ENCODE measurements at places on chromosomes 5 and 9. TPM values are rescaled to one million over a fixed set of nuclear protein-coding genes. Genes with fewer than 3 reads are reported as not detected.

GRCh38 chr5:103523319-103523718 is 39.3 kb downstream of the NUDT12 start:
- H3K36me3 ChIP-seq = no peaks in the 10 kb centered on the region
- no peak overlapping the region for H3K4me3 ChIP-seq
- no peak overlapping the region for H3K27ac ChIP-seq
- DNase-seq = no peak
- no peaks in the 10 kb centered on the region for H3K4me1 ChIP-seq

DNA sequence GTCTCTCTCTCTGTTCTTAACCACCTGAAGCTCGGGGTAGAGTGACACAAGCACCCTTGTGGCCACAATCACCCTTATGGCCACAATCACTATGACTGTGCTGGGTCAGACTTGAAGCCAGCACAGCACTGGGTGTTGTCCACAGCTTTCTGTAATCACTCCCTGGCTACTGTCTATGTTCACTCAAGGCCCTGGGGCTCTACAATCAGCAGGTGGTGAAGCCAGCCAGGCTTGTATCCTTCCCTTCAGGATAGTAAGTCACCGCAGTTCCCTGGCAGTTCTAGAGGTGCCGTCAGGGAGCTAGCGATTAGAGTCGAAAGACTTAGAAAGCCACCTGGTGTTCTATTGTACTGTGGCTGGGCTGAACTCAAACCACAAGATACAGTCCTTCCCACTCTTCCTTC is 44.2 kb downstream of the GDA start:
- no peak overlapping the region for H3K4me3 ChIP-seq
- DNase-seq = peak; percentile 55
- H3K27me3 ChIP-seq = no peaks in the 10 kb centered on the region
- H3K4me1 ChIP-seq = no peaks in the 10 kb centered on the region

- peaks cover 51% of the 10 kb centered on the region for H3K27me3 ChIP-seq
- H3K27ac ChIP-seq = no peak overlapping the region
- H3K4me3 ChIP-seq = no peak overlapping the region
- peaks cover 9% of the 10 kb centered on the region for H3K4me1 ChIP-seq
Measured at GRCh38 chr9:136623016-136623841, 39.5 kb upstream of the EGFL7 start.

Gene SLC6A3
- 0.18 TPM for total RNA-seq

Gene ARL10
- 9.7 TPM for total RNA-seq

GRCh38 chr5:78638423-78638822 is 10.1 kb downstream of the LHFPL2 start:
- H3K27me3 ChIP-seq = no peaks in the 10 kb centered on the region
- H3K4me1 ChIP-seq = peaks cover 54% of the 10 kb centered on the region
- peak overlapping the region; percentile 21 for H3K4me3 ChIP-seq
- H3K27ac ChIP-seq = peak overlapping the region; percentile 52
